Stimulated activated naive CD8-positive, alpha-beta T cell treated with anti-CD3 and anti-CD28 coated beads, Interleukin-15, amount 100 ng/mL, for 72 hours (primary cell): ENCODE measurements at places on chromosomes 5 and 9.

DNA sequence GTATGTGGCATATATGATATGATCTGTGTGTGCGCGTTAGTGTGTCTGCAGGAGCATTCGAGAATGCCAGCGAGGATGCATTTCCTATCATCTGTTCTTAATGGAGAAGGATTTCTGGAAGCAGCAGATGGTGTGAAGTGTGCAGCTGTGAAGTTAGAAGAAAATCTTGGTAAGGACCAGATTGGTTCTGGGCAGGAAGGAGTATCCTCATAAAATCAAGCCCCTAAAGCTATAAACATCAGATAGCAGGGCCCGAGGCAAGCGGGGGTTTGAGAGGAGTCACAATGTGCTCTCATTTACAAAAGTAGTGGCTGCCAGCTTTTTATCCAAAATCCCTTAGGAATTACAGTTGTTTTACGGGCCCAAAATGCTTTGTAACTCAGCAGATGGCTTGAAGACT lies 40.0 kb downstream of the DAPK1 start:
- no peak for DNase-seq

GRCh38 chr5:133896873-133897272 lies 71.6 kb downstream of the C5orf15 start:
- DNase-seq: no peak

GRCh38 chr9:116891424-116891823 lies 204.3 kb downstream of the TRIM32 start:
- DNase-seq: no peak

GRCh38 chr5:3780907-3781306 lies 185.3 kb downstream of the IRX1 start:
- DNase-seq: no peak

GRCh38 chr9:133425049-133425632 lies 3.0 kb downstream of the ADAMTS13 start:
- no peak for DNase-seq

- DNase-seq: no peak
Observed at GRCh38 chr9:94140791-94141790, 56.8 kb downstream of the PTPDC1 start.

- DNase-seq: no peak
Observed at GRCh38 chr5:168837852-168838251, 258.7 kb upstream of the PANK3 start.

DNA sequence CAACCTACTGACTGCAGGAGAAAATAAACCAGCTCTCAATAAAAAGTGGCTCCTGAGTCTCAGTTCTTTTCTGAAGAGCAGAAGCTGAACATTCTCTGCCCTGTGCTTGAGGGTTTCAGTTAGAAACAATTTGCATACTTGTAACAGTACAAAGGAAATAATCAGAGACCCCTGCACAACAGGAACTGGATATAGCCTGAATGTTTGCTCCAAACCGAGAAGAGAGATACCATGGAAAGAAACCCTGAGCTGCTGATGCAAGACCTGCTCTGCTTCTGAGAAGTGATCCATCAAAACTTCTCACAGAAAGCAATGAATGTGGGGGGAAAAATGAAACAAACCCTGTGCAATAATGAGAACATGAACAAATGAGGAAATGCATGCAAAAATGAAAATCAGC lies 592.9 kb downstream of the SEMA5A start:
- DNase-seq: no peak

- no peak for DNase-seq
Observed at GRCh38 chr9:79284081-79284480, 287.7 kb upstream of the TLE4 start.

DNA sequence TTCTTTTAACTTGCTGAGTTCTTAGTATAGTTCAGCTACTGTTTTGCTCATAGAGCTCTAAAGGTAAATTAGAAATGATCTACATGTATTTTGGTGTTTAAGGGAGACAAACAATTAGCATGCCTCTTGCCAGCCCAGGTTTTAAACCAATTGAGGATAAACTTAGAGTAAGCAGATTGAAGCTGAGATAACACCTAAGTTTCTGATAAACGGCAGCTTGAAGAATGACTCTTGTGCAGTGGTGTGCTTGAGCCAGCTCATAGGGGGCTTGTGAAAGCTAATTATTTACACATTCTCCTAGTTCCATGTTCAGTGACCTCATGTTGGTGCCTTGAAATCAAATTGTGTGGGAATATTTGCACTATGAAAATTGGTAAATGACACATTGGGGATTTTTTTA lies 193.0 kb downstream of the PRR16 start:
- DNase-seq: no peak

- DNase-seq: no peak
Observed at GRCh38 chr9:11023201-11023600, 410.4 kb upstream of the PTPRD start.

- no peak for DNase-seq
Observed at GRCh38 chr9:124708633-124709291, 62.3 kb downstream of the NR6A1 start.
